Activated CD4-positive, alpha-beta memory T cell treated with anti-CD3 and anti-CD28 coated beads for 36 hours (primary cell): ENCODE measurements at places on chromosomes 3 and 15. TPM values are rescaled to one million over a fixed set of nuclear protein-coding genes. Genes with fewer than 3 reads are reported as not detected.

Gene UCN2
- total RNA-seq: not detected

DNA sequence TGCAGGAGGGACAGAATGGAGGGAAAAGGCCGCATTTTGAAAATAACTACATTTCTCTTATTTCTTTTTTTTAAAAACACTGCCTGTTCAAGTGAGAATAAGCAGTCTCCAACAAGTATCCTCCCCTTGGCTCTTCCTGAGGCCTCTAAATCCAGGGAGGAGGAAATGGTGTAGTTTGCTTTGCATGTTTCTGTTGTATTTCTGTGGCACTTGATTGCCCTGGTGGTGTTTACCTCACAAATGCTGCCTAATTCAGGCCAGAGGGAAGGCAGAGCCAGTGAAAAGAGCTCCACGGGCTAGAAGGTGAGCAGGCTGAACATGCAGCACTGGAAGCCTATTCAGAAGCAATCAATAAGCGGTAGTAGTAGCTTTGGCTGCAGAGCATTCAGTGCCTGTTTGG, 149.3 kb upstream of the ATP11B start:
- no peak for DNase-seq
- peaks cover 12% of the 10 kb centered on the region for H3K27me3 ChIP-seq
- peaks cover 6% of the 10 kb centered on the region for H3K4me1 ChIP-seq
- no peak overlapping the region for H3K4me3 ChIP-seq
- no peaks in the 10 kb centered on the region for H3K36me3 ChIP-seq
- no peak overlapping the region for H3K27ac ChIP-seq

DNA sequence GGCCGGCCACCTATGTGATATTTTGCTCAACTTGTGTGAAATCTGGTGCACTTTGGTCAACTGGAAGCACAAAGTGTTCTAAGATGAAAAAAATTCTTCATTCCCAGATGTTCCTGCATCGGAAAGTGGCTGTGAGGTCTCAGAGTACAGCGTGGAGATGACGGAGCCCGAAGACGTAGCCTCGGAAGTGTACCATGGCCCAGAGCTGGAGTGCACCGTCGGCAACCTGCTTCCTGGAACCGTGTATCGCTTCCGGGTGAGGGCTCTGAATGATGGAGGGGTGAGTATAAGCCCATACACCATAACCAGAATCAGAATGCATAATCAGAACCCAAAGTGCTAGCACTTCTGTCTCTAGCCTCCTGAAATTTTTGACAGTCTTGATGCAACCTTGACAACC, 104.3 kb downstream of the GHSR start:
- H3K4me3 ChIP-seq: no peak overlapping the region
- H3K27me3 ChIP-seq: no peaks in the 10 kb centered on the region
- no peak for DNase-seq
- no peak overlapping the region for H3K27ac ChIP-seq
- no peaks in the 10 kb centered on the region for H3K4me1 ChIP-seq

DNA sequence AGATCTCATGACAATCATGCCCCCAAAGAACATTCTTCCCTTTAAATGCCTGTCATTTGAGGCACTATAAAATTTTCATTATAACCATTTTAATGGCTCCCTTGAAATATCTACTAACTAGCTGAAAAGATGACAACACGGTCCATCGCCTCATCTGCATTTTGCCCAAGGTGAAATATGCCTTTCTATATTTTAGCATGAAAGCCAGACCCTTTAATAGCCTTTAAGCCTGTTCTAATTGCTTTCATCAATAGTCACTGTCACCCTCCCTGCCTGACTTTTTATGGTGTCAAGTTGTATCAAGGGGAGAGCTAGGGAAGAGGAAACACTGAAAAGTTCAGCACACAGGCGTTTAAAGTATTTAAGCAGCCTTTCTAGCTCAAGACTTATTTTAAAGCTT, 144.1 kb upstream of the PRICKLE2 start:
- no peaks in the 10 kb centered on the region for H3K4me1 ChIP-seq
- no peak for DNase-seq
- H3K27ac ChIP-seq: no peak overlapping the region
- no peak overlapping the region for H3K4me3 ChIP-seq

GRCh38 chr3:194828116-194828515, 142.4 kb downstream of the FAM43A start:
- no peaks in the 10 kb centered on the region for H3K27me3 ChIP-seq
- H3K36me3 ChIP-seq: no peaks in the 10 kb centered on the region
- H3K4me1 ChIP-seq: no peaks in the 10 kb centered on the region
- no peak overlapping the region for H3K4me3 ChIP-seq
- DNase-seq: no peak
